Heart left ventricle (tissue), 16 donors: ENCODE measurements at places on chromosomes 13 and 19.

- DNase-seq, result no peak
Observed at GRCh38 chr19:2112516-2113320, 16.0 kb downstream of the IZUMO4 start.

DNA sequence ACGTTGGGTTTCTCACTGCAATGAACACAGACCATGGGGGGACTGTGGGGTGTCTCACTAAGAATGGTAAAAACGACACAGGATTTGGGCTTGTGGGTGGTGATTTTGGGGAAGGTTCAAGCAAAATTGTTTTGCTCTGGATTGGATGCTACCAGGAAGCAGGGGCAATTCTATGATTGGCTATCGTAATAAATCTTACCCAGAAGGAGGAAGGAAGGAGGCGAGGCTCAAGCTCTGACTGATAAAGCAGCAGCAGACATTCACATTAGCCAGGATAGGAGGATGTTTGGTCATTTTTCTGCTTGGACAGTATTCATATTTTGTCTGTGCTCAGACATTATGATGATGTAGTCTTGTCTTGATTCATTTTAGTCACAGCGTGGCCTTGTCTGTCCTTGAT, 1.5 kb downstream of the ZNF576 start:
- no peak for DNase-seq

- DNase-seq, result no peak
Observed at GRCh38 chr13:38017320-38017719, 147.7 kb upstream of the TRPC4 start.

DNA sequence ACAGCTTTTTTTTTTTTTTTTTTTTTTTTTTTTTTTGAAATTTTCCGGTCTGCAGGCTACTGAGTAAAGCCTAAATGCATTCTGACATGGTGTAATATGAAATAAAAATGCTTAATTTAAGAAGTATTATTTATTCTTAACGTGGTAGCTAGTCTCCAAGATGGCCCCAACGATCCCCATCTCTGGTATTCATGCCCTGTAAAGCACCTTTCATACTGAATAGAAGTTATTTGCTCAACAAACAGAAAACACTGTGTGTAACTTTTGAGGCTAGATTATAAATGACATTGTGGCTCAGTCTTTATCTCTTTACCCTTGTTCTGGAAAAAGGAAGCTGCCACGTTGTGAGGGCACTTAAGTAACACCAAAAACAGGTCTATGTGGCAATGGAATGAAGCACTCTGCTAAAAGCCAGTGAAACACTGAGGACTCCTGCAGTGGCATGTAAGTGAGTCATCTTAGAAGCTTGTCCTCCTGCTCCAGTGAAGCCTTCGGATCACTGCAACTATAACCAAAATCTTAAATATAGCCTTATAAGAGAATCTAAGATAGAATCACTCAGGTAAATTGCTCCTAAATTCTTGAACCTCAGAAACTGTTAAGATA, 128.7 kb downstream of the UGGT2 start:
- DNase-seq, result no peak

- no peak for DNase-seq
Observed at GRCh38 chr13:95391362-95391761, 90.1 kb upstream of the ABCC4 start.

DNA sequence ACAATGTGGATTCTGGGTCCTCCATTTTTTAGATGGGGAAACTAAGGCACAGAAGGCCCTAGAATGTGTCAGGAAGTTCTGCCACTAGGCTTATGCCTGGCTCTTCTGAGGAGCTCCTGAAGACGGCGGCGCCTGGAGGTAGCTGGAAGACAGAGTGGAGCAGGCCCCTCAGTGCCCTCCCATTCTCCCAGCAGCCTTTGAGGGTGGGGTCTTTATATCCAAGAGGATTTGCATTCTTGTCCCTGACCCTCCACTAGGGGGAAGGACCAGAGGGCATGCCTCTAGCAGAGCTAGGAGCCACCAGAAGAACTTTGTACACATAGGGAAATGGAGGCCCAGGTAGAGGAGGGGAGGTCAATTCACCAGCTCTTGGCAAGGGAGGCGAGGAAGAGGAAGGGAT, 9.4 kb downstream of the CELF5 start:
- no peak for DNase-seq
